Mammary epithelial cell (primary cell): ENCODE measurements at places on chromosomes 12 and 14. TPM values are rescaled to one million over a fixed set of nuclear protein-coding genes. Genes with fewer than 3 reads are reported as not detected.

LBHD2 gene
- total RNA-seq = not detected

DNA sequence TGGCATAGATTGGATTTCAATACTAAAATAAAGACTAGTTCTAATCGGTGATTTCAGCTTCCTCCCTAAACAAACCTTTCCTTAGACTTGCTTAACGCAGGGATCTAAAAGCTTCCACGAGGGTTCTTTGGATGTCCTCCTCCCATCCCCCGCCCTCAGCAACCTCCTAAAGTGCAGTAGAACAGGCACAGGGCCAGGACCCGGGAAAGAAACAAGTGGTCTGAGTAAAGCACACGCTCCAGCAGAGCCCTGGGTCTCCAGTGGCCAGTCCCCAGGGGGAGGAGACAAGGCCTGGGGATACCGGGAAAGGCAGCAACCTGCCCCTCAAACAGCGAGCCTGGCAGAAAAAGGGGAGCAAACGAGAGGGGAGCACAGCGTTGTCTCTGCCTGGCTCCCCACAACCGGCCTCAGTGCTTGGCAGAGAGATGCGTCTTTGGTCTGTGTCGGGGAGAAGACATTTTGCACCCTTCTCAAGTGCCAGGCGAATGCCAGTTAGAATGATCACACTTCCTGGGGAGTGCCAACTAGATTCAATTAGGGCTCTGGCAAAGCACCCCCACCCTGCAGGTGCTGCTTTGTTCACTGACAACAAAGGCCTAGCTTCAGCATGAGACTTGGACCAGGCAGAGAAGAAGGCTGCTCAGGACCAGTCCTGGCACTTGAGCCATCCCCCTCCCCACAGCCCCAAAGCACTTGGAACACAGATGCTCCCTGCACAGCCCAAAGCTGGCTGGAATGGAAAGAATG, 17.1 kb upstream of the SLC6A12 start:
- no peak for DNase-seq

DNA sequence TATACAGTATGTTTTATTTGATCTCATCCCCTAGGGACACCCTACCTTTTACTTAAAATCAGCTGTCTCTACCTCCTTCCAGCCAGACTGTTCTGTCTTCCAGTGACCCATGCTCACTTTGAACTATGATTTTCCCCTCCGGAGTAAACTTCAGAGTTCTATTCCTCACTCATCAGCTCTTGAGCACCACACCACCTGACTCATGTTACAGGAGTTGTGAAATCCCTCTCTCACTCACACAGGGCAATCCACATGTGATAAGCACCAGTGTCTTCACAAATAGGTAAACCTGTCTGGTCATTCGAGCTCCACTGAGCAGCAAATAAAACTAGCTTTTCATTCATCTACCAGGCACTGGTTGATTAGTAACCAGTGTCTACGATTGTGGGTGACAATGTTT, 177.3 kb upstream of the BMP4 start:
- DNase-seq = peak; percentile 82

- no peak for DNase-seq
Measured at GRCh38 chr12:15035185-15035584, 62.3 kb downstream of the PDE6H start.

DNA sequence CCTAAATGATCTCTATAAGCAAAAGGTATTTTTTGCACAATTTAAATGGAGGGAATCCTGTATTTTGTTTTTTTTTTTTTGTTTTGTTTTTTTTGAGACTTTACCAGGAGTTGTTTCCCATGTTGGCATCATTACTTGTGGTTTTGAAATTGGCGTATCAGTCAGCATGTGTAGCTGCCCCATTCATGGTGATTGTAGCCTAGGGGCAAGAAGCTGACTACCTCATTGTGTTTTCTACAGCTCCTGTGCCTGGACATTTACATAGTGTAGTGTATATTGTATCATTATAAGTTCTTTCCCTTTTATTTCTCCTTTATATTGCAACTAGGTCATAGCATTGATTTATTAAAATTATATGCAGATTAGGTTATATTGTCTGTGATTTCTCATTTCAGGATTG, 24.5 kb downstream of the SAMD4A start:
- peak; percentile 90 for DNase-seq

DNA sequence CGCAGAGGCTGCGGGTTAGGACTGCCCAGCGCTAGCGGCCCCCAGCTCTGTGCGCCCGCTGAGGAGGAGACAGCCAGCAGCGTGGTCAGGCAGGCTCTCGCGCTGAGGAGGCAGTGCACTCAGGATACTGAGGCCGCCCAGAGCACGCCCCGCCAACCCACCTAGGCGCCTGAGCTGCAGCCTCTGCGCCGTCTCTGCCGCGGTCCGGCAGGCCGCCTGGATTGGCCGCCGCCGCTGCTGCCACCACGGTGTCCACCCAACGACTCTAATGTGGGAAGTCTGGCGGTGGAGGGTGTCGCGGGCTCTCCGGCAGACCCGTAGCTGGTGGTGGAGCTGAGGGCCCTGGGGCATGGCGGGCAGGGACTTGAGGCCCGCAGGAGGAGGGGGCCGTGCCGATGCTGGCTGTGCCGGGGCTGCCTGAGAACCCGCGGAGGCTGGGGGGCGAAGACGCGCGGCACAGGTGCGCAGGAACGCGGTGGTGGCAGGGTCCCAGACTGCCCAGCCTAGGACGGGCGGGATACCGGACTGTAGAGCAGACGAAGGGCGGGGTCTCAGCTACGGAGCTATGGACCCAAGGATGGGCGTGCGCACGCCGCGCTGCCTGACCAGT, 69.9 kb downstream of the ASCL4 start:
- no peak for DNase-seq

ACOT6 gene
- total RNA-seq = not detected in 2 replicates

GRCh38 chr12:49863946-49864797, 21.3 kb upstream of the BCDIN3D start:
- no peak for DNase-seq

DNA sequence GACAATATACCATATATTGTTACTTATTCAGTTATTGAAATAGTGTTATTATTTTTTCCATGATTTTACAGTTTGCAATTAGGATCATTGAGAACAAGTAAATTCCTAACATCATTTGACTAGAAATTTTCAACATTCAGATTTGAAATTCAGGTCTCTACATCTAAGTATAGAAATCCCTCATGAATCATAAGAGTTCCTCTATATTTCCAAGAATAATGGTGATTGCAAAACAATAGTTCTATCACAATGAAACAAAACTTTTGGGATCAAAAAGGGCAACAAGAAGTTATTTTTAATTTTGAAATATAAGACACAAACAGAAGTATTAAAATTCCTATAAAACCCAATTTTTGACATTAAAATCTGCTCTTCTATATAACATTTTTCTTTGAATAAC, 10.8 kb downstream of the CLEC1A start:
- DNase-seq = no peak

MYF5 gene
- total RNA-seq = not detected

DNA sequence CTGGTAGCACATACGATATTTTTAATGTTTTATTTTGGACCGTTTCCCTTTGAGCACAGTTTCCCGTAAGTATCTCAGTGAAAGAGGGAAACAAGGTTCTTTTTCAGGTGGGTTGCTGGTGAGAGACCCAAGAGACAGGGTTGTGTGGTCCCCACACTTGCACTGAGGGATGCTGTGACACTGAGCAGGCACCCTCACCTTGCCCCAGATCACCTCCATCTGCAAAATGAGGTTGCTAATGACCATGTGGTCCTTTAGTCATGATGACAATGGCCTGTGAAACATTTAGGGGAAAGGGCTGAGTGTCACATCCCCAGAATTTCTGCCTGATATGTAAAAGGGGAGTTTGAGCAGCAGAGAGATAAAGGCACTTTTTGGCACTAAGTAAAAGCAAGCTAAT, 4.3 kb downstream of the CCND2 start:
- no peak for DNase-seq

RFX4 gene
- total RNA-seq = not detected in 2 replicates

GRCh38 chr14:104844306-104845032, 20.6 kb upstream of the CEP170B start:
- no peak for DNase-seq

YAF2 gene
- 17.7 TPM for total RNA-seq

SLC22A17 gene
- total RNA-seq = 2.9 and 5.1 TPM in 2 replicates

CISTR gene
- not detected in 2 replicates for total RNA-seq

- DNase-seq = no peak
Measured at GRCh38 chr12:12349711-12350665, at the start of gene MANSC1. Gene MANSC1 (minus strand): TSS chr12:12350242. CDS start chr12:12343314, 6,928 bp downstream.

GRCh38 chr14:72177251-72177650, 245.0 kb downstream of the RGS6 start:
- no peak for DNase-seq

- no peak for DNase-seq
Measured at GRCh38 chr14:20458031-20458789, 3.0 kb downstream of the PIP4P1 start.

DNA sequence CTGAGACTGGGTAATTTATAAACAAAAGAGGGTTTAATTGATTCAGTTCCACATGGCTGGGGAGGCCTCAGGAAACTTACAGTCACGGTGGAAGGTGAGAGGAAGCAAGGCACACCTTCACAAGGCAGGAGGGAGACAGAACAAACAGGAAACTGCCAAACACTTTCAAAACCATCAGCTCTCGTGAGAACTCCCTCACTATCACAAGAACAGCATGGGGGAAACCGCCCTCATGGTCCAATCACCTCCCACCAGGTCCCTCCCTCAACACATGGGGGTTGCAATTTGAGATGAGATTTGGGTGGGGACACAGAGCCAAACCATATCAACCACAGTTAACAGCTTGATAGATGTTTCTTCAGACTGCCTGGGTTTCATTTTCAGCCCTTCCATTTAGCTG, 6.2 kb upstream of the GNPNAT1 start:
- DNase-seq = no peak

DNA sequence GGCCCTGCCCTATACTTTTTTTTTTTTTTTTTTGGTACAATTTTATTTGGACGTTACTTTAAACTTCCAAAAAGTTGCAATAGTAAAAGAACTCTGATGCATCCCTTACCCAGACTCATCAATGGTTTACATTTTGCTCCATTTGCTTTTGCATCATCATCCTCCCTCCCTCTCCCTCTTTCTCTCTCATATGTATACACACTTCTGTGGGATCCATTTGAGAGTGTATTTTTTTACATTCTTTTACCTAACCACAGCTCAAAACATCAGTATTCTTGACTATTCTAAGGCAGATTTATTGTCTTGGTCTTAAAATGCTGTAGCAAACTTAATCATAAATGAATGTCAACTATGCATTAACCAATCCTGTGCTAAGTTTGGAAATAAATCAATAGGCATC, 111.6 kb downstream of the PRICKLE1 start:
- DNase-seq = no peak

- no peak for DNase-seq
Measured at GRCh38 chr12:89200217-89200616, 152.1 kb downstream of the DUSP6 start.

DNA sequence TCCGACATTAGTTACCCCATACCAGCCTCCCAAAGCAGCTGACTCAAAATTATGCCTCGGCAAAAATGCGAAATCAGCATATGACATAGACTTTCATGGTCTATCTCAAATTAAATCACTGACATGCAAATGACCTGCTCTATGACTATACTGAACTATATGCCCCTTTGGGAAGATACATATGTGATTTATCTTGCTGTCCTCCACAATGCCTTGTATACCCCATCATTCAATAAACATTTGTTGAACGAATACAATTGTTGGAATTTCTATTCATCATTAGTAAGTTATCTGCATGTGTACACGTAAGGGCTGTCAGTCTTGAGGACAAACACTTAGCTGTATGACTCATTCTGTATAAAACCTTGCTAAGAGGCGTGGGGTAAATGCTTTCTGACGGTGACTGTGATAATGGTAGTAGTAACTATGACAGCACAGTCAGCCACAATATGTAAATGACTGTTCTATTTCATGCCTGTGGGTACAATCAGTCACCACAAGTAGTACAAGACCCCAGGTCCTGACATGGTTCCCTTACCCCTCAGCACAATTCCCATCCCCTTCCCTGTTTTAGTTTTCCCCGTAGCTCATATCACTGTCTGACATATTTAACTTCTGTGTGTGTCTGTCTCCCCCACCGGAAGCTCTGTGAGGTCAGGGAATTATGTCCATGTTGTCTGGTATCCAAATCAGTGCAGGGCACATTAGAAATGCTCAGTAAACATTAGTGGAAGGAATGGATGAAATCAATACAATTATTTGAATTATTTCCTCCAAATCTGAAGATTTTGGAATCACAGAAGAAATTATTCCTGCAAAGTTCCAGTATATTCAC, 42.8 kb downstream of the STXBP6 start:
- peak; percentile 85 for DNase-seq

- no peak for DNase-seq
Measured at GRCh38 chr12:120358412-120359100, 10.4 kb downstream of the MSI1 start.

KICS2 gene
- 14.5 TPM for total RNA-seq

OR6C2 gene
- total RNA-seq = not detected in 2 replicates

DNA sequence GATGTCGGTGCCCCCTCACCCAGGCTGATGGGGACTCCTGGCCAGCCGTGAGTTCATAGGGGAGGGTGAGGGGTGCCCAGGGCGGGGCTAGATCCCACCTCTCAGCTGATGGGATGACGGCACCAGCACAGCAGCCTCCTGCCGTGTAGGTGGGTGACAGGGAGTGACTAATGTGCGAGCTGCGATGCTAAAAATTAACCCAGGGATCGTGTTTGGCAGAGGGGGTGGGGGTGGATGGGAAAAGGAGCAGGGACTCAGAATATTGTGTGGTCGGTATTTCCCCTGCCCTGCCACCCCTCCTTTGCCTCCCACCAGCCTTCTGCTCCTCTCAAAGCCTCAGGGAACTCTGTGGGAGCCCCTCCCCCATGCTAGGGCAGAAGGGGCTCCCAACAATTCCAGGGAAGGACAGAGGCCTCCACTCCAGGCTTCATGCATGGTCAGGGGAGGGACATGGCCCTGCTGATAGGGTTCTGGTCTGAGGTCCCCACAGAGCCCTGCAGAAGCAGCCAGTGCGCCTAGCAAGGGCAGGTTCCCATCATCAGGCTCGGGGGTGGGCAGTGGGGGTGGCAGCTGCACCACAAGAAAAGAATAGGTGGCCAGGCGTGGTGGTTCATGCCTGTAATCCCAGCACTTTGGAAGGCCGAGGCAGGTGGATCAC, 12.5 kb downstream of the TAMALIN start:
- DNase-seq = no peak

DNA sequence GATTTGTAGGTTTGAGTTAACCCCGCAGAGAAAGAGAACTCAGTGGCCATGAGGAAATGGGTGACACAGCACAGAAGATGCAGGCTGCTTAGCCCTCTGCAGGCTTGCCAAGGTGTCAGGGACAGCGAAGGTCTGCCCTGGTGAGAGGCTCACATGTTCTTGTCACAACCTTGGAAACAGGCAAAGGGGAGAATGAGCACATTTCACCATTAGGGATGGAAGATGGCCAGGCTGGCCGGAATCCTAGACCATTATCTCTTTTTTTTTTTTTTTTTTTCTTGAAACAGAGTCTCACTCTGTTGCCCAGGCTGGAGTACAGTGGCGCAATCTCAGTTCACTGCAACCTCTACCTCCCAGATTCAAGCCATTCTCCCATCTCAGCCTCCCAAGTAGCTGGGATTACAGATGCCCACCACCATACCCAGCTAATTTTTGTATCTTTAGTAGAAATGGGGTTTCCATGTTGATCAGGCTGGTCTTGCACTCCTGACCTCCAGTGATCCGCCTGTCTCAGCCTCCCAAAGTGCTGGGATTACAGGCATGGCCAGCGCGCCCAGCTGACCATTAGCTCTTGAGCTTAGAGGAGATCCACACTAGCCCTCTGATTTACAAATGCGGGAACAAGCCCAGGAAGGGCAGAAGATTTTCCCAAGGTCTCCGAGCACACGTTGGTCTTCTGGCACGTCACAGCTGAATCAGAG, 34.6 kb downstream of the LTBP2 start:
- DNase-seq = no peak

ADAM20 gene
- 1.8 TPM for total RNA-seq
